Memory B cell (primary cell): ENCODE measurements at places on chromosomes 4 and X.

- peaks cover 2% of the 10 kb centered on the region for H3K36me3 ChIP-seq
- no peaks in the 10 kb centered on the region for H3K27me3 ChIP-seq
- peak; percentile 12 for DNase-seq
- H3K4me1 ChIP-seq, result peaks cover 8% of the 10 kb centered on the region
- H3K4me3 ChIP-seq, result peak overlapping the region; percentile 57
These were observed 17.1 kb upstream of the GPRIN3 start for GRCh38 chr4:89324671-89325070.

GRCh38 chrX:92224406-92224805 lies 445.2 kb downstream of the PCDH11X start:
- no peaks in the 10 kb centered on the region for H3K4me1 ChIP-seq
- DNase-seq, result no peak
- no peak overlapping the region for H3K4me3 ChIP-seq
- no peaks in the 10 kb centered on the region for H3K27me3 ChIP-seq

GRCh38 chr4:180589575-180589974 lies 1653.6 kb upstream of the TENM3 start:
- no peak for DNase-seq
- H3K4me1 ChIP-seq, result no peaks in the 10 kb centered on the region
- no peak overlapping the region for H3K27ac ChIP-seq
- no peak overlapping the region for H3K4me3 ChIP-seq
- no peaks in the 10 kb centered on the region for H3K27me3 ChIP-seq

- no peak for DNase-seq
- H3K36me3 ChIP-seq, result no peaks in the 10 kb centered on the region
- no peak overlapping the region for H3K4me3 ChIP-seq
These were observed 932.5 kb downstream of the SH3BGRL start for GRCh38 chrX:82134378-82134777.

DNA sequence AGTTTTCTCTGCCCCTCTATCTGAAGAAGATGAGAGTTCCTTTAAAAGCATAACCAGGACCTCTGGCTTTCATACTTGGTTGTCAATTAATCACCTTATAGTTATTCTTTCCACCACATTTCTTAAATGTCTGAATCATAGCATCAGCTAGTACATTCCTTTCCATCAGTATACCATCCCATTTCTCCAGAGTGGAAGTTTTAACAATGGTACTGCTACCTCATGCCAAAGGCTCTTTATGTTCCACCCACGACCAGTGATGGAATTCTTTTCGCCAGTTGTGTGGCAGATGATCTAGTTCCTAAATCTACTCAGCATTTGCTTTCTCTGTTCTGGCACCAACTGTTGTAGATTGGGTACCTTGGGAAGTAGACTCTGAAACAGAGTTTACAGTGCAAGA lies 379.8 kb downstream of the ZNF674 start:
- no peak overlapping the region for H3K27ac ChIP-seq
- DNase-seq, result no peak
- no peak overlapping the region for H3K4me3 ChIP-seq
- peaks cover 7% of the 10 kb centered on the region for H3K27me3 ChIP-seq
- H3K4me1 ChIP-seq, result no peaks in the 10 kb centered on the region
- H3K36me3 ChIP-seq, result no peaks in the 10 kb centered on the region

DNA sequence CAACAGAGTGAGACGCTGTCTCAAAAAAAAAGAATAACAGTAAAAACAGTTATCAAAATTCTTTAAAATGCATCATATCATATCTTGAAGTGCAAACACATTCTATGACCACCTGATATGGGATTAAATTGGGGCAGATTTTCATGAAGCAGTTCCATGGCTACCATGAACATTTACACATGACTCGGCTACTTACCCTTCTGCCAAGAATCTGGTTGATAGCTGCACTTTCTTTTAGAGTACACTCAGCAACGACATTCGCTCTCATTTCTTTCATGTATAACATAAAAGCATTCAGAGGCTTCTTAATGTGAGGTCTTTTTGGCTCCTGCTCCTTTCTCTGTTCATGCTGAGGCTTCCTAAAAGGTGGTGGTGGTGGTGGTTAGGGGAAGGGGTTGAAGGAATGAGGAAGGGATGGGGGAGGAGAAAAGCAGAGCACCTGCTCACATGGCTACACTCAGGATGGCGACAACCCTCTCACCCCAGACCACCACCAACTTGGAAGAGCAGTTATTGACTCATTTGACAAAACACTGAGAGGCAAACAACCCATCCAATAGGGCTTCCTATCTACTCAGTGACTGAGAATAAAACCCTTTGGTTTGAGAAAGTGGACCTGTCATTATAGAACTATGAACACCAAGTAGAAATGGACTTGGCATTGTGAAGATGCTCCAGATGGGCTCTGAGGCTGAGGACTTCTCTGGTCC lies 88.5 kb downstream of the HADH start:
- peaks cover 4% of the 10 kb centered on the region for H3K27me3 ChIP-seq
- H3K27ac ChIP-seq, result no peak overlapping the region
- H3K36me3 ChIP-seq, result no peaks in the 10 kb centered on the region
- no peak overlapping the region for H3K4me3 ChIP-seq

- DNase-seq, result no peak
- peaks cover 16% of the 10 kb centered on the region for H3K36me3 ChIP-seq
- H3K4me1 ChIP-seq, result no peaks in the 10 kb centered on the region
- H3K4me3 ChIP-seq, result no peak overlapping the region
These were observed 57.2 kb downstream of the RUFY3 start for GRCh38 chr4:70778888-70779422.

DNA sequence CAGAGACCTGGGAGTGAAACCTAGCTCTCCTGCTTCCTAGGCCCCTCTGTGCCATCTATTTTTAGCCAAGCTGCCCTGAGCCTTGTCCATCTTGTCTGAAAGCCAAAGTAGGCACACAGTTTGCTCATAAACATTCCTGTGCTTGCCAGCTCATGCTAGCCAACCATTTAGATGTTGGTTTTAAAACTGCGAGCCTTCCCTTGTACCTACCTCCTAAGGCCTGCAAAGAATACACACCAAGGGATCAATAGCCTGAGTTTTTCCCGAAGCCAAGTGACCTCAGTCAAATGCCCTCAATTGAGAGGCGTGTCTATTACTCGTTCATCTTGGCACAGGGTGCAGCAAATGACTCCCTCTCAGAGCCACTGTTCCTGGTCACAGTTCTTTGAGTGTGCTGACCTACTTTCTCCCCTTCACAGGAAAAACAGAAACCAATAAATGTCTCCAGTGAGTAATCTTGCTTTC lies 48.5 kb downstream of the ZCCHC12 start:
- no peaks in the 10 kb centered on the region for H3K27me3 ChIP-seq
- DNase-seq, result no peak
- no peaks in the 10 kb centered on the region for H3K4me1 ChIP-seq
- H3K36me3 ChIP-seq, result no peaks in the 10 kb centered on the region
- H3K27ac ChIP-seq, result no peak overlapping the region

DNA sequence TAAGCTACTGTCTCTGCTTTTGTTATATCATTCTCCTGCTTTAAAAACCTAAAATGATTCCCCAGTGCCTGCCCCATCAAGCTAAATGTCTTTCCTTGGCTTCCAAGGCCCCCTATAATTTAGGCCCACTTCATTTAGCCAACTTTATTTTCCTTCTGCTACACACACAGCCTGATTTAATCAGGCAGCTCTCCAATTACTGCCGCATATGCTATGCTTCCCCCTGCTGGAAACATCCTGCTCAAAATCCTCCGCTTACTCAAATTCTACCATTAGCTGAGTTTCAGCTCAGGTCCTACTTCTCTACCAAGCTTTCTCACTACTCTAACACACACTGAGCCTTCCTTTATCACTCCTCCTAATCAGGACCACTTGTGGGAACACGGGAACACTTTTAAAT lies 17.0 kb downstream of the LAMP2 start:
- no peak for DNase-seq
- no peaks in the 10 kb centered on the region for H3K27me3 ChIP-seq
- no peak overlapping the region for H3K27ac ChIP-seq
- H3K4me3 ChIP-seq, result no peak overlapping the region

GRCh38 chr4:76809594-76810305 lies 88.2 kb downstream of the SOWAHB start:
- H3K27ac ChIP-seq, result no peak overlapping the region
- H3K27me3 ChIP-seq, result no peaks in the 10 kb centered on the region
- no peaks in the 10 kb centered on the region for H3K36me3 ChIP-seq
- no peak for DNase-seq

- DNase-seq, result no peak
- no peak overlapping the region for H3K27ac ChIP-seq
- peaks cover 2% of the 10 kb centered on the region for H3K4me1 ChIP-seq
- H3K4me3 ChIP-seq, result no peak overlapping the region
- H3K27me3 ChIP-seq, result peaks cover 9% of the 10 kb centered on the region
These were observed 172.7 kb upstream of the TBC1D9 start for GRCh38 chr4:140928880-140929279.

DNA sequence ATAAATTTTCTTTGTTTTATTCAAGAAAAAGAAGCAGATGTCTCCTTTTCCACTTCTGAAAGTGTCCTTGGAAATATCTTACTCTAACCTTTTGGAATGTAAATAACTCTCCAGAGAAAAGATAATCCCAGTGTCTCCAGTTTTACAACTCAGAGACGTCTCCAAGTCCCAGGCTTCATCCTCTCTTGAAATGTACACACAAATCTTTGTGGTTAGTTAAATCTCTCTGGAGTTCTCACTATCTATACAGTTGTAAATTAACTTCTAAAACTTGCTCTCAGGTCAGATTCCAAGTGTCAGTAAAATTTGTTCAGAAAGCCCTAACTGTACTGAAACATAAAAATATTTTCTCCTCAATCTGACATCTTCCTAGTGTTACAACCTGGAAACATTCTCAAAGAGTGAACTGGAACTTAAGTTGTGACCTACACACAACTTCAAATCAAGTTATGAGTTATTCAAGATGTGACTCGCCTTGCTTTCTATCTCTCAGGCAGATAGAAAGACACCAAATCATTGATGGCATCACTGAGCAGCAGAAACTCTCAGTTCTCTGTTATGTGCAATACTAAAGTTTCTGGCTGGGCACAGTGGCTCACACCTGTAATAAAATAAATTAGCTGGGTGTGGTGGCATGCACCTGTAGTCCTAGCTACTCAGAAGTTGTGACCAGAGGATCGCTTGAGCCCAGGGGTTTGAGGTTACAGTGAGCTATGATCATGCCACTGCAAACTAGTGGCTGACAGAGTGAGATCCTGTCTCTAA lies 284.2 kb downstream of the RCHY1 start:
- no peaks in the 10 kb centered on the region for H3K4me1 ChIP-seq
- no peak for DNase-seq
- H3K27ac ChIP-seq, result no peak overlapping the region
- peaks cover 3% of the 10 kb centered on the region for H3K36me3 ChIP-seq
- H3K4me3 ChIP-seq, result no peak overlapping the region

GRCh38 chr4:47686294-47686872 lies 151.5 kb downstream of the CORIN start:
- no peaks in the 10 kb centered on the region for H3K36me3 ChIP-seq
- no peak overlapping the region for H3K4me3 ChIP-seq
- H3K27me3 ChIP-seq, result peaks cover 6% of the 10 kb centered on the region
- no peaks in the 10 kb centered on the region for H3K4me1 ChIP-seq
- H3K27ac ChIP-seq, result no peak overlapping the region

- no peak overlapping the region for H3K4me3 ChIP-seq
- no peak overlapping the region for H3K27ac ChIP-seq
- DNase-seq, result no peak
- peaks cover 2% of the 10 kb centered on the region for H3K4me1 ChIP-seq
- peaks cover 2% of the 10 kb centered on the region for H3K27me3 ChIP-seq
- no peaks in the 10 kb centered on the region for H3K36me3 ChIP-seq
These were observed 169.0 kb downstream of the ZNF330 start for GRCh38 chr4:141389649-141390048.

DNA sequence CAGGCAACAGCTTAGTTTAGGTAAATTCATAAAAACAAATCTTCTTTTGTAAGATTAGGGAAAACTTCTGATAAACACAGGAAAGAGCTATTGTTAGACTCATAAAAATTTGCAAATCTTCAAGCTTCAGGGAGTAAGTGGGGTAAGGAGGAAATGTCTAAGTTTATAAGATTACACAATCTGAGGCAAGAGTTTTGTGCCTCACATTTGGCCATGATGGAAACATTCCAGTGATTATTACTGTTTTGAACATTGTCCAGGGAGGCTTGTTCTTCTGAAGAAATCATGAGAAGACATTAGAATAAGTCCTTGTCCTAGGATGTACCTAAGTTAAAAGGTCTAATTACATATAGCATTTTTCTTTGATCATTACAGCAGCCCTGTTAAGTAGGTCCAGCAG lies 72.8 kb downstream of the MAOB start:
- peaks cover 2% of the 10 kb centered on the region for H3K4me1 ChIP-seq
- H3K27me3 ChIP-seq, result peaks cover 16% of the 10 kb centered on the region
- DNase-seq, result no peak
- H3K4me3 ChIP-seq, result no peak overlapping the region
- no peak overlapping the region for H3K27ac ChIP-seq
- no peaks in the 10 kb centered on the region for H3K36me3 ChIP-seq

- no peaks in the 10 kb centered on the region for H3K4me1 ChIP-seq
- H3K4me3 ChIP-seq, result no peak overlapping the region
- peaks cover 2% of the 10 kb centered on the region for H3K27me3 ChIP-seq
- no peak for DNase-seq
- H3K36me3 ChIP-seq, result peaks cover 1% of the 10 kb centered on the region
- H3K27ac ChIP-seq, result no peak overlapping the region
These were observed 35.0 kb upstream of the GK start for GRCh38 chrX:30618160-30618765.

DNA sequence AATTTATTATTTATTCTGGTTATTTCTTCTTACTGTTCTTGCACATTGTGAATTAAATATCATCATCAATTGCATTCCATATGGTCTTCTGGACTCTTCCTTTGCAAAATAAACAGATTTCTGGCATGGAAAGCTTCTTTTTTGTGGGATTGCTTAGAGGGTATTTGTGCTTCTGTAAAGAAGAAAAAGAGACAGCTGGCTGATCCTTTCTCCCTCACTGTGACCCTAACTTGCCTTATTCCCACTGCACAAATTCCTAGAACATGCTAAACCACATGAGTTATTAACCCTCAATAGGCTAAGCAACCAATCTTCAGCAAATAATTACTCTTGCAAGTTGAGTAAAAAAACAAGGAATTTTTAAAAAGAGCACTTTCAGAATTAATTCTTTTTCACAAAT lies 23.8 kb upstream of the LRCH2 start:
- no peak for DNase-seq
- H3K4me1 ChIP-seq, result no peaks in the 10 kb centered on the region
- no peak overlapping the region for H3K27ac ChIP-seq
- no peaks in the 10 kb centered on the region for H3K36me3 ChIP-seq

DNA sequence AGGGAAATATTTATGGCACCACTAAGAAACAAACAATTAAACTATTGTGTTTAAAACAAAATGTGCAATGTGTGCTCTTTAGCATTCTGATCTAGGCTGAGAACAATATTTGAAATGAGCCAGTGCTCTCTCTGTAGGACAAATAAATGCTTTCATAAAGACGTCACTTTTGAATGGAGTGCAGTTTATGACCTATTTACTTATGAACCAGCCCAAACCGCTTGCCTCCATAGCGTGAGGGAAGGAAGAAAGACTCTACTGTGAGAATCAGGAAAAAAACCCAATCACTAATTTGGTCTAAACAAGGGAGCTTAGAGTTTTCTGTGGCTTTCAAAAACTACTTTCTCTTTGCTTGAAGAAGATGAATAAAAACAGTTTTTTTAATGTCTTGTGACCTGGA lies 39.4 kb downstream of the SAT1 start:
- H3K27ac ChIP-seq, result no peak overlapping the region
- no peaks in the 10 kb centered on the region for H3K27me3 ChIP-seq
- H3K4me1 ChIP-seq, result peaks cover 4% of the 10 kb centered on the region
- H3K36me3 ChIP-seq, result no peaks in the 10 kb centered on the region
- H3K4me3 ChIP-seq, result no peak overlapping the region
